Eye (tissue), 1 donor: ENCODE measurements at places on chromosomes 16 and 17.

- no peak for DNase-seq
Measured at GRCh38 chr16:4514606-4515005, 24.0 kb downstream of the CDIP1 start.

DNA sequence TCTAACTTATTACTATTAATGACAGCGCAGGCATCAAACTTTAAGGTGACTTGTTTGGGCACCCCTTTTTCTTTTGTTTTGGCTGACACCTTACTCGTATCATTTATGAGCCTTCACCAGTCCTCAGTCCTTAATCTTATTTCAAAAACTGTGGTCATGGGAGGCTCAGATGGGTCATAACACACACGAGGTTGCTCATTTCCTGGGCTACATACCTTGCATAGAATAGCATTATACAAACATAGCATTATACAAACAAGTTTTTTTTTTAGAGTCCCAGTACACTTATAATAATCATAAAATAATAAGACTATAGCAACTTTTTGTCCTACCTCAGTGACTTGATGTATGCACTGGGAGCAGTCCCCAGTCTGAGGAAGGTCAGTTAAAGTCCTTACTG lies 11.2 kb upstream of the ACSF2 start:
- DNase-seq: no peak

GRCh38 chr17:7834957-7835813 lies 1.2 kb downstream of the KDM6B start:
- DNase-seq: peak; percentile 99

GRCh38 chr17:5854871-5855554 lies 215.2 kb upstream of the WSCD1 start:
- no peak for DNase-seq

DNA sequence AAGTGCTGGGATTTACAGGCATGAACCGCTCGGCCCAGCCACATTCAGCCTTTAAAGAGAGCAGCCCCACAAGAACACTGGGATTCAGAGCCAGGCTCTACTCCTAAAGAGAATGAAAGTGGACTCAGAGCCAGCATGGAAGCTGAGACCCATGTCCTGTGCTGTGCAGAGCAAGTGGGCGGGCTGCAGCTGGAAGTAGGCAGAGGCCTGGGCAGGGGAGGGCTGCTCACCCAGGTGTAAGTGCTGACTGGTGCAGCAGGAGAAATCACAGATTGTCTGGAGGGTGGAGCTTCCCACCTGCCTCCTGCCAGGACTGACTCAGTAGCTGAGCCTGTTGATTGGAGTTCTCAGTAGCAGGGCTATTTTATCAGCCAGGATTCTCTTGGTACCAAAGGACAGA lies 178.7 kb downstream of the KATNIP start:
- no peak for DNase-seq

DNA sequence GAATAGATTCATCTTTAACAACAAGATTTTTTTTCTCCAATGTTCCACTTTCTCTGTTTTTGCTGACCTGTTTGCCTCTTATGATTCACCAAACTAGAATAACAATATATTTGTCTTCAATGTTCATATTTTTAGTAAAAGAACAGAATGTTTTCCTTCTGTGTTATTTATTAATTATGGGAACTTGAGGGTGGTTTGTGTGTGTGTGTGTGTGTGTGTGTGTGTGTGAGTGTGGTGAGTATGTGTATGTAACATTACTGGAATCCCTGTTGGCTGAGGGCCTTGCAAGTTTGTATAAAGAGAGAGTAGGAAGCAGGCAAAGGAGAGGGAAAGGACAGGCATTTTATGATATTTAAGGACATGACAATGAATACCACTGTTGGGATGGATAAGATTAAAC lies 13.8 kb downstream of the STXBP4 start:
- no peak for DNase-seq

- DNase-seq: no peak
Measured at GRCh38 chr16:30743716-30744115, 4.5 kb upstream of the PHKG2 start.

GRCh38 chr17:80855948-80856862 lies 135.4 kb upstream of the CHMP6 start:
- DNase-seq: no peak

DNA sequence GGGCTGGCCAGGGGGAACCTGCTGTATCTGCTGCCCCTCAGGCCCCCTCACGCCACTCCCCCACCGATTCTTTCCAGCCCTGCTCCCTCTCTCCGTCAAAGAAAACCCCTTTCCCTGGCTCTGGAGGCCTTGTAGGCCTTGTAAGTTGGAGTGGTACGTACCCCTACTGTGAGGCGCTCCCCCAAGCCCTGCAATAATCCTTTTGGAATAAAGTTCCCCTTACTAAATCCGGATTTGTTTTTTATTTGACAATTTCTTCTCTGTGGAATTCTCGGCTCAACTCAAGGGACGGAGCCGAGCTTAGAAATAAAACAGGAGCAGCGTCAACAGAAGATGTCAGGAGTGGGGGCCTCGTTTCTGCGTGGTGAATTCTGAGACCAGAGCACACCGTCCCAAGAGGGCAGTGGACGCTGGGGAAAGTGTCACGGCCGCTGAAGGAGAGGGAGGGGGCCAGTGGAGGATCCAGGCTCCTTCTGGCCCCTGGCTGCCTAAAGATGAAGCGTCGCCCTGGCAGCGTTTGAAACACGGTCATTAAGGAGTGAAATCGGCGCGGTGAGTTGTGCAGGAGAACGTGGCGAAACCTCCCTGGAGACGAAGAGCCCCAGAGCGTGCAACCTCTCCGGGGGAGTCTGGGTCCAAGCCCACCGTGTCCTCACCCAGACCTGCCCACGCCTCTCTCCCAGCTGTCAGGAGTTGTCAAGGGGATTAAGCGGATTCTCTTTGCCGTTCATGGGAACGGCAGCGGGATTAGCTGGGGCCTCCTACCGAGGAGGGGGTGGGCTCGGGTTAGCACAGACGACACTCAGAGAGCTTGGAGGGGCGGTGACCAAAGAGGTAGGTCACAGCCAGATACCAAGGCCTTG lies 47.0 kb downstream of the SLC7A5 start:
- DNase-seq: peak; percentile 91

- no peak for DNase-seq
Measured at GRCh38 chr16:26816885-26817571, 249.7 kb upstream of the C16orf82 start.

DNA sequence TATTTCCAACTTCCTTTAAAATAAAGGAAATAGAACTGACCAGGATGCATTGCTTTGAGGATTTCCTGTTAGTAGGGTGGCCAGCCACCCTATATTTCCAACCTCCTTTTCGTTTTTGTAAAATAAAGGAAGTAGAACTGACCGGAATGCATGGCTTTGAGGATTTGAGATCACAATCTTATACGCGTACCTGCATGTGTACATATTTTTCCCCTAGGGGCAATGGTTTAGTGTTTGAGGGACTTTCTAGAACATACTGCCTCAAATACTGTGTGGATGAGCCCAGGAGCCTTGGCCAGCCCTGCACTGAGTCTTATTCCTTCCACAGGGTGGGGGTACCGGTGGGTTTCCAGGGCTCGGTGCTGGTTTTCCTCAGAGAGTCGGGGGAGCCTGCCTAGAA lies 25.6 kb downstream of the MAPK8IP3 start:
- DNase-seq: no peak

- DNase-seq: no peak
Measured at GRCh38 chr17:9363440-9364350, 211.9 kb downstream of the STX8 start.

GRCh38 chr16:13391337-13391736 lies 489.9 kb downstream of the SHISA9 start:
- DNase-seq: no peak

DNA sequence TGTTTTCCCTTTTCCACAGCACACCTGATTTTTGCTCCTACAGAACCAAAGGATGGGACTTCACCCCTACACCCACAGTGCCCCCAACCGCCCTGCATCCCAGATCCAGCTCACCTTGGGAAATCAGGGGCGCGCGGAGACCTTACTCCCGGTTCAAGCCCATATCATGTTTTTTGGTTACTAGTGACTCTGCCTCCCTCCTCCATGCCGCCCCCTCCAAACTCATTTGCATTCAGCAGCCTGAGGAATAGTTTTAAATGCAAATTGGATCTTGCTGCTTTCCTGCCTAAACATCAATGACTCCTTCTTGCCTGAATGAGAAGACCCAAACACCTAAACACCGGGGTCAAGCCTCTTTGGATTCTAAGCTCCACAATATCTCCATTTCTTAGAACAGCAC lies 331.8 kb downstream of the TMEM114 start:
- no peak for DNase-seq

GRCh38 chr16:50530277-50531236 lies 17.6 kb upstream of the NKD1 start:
- no peak for DNase-seq

DNA sequence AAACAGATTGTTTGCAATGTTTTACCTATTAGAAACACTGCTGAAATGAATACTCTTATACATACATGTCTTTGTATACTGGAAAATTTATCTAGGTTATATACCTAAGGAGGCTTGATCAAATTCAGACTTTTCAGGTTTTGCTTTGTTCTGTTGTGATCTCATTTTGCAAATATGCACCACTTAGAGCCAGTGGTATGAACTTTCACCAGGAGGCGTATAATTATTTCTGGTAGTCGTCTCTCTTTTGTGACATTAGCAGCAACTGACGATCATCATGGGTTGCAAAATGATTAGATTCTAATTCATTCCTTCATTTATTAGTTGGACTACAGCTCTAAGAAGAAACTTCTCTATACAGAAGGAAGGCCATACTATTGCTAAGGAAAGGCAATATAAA lies 26.9 kb downstream of the AP1G1 start:
- no peak for DNase-seq

DNA sequence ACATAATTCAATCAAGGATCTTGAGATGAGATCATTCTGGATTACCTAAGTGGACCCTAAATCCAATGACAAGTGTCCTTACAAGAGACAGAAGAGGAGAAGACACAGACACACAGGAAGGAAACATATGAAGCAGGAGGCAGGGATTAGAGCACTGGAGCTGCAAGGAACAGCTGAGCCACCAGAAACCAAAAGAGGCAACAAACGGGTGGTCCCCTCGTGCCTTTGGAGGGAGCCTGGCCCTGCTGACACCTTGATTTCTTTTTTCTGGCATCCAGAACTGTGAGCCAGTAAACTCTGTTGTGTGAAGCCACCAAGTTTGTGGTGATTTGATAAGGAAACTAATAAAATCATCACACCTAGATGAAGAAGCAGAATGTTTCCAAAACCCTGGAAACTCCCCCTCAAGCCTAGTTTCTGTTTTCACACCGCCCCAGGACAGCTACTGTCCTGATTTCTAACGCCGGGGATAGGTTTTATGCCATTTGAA lies 115.2 kb downstream of the PITPNC1 start:
- no peak for DNase-seq

- no peak for DNase-seq
Measured at GRCh38 chr17:41451154-41451728, 10.5 kb upstream of the KRT38 start.

- DNase-seq: no peak
Measured at GRCh38 chr16:12674071-12674470, 129.6 kb downstream of the CPPED1 start.

DNA sequence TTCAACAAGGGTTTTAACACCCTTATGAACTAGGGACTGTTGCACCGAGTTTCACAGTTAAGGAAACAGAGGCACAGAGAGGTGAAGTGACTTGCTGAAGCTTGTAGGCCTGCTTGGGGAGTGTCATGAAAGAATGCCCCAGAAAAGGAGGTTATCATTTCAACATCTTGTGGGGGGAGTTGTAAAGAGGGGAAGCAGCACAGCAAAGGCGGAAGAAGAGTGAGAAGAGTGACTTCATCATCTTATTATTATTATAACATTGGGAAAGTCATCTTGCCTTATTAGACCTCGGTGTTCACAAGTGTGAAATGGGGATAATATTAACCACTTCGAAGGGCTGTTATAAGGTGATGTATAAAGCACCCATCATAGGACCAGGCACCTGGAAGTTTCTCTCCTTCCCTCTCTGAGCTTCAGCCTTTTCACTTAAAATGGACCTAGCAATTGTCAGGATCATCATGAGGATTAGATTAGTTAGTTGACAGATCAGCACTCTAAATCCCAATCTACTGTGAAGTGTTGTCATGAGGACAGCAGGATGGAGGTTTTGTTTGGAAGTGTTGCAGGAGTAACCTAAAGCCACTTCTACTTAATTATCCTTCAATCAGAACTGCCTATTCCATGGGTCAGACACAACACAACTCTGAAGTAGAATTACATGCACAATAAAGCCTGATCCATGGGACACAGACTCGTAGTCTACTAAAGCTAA lies 2.3 kb downstream of the CCL4 start:
- no peak for DNase-seq

- DNase-seq: no peak
Measured at GRCh38 chr17:1552932-1553331, 9.7 kb downstream of the PITPNA start.

GRCh38 chr17:35514564-35514963 lies 22.9 kb downstream of the SLFN12L start:
- DNase-seq: no peak

- DNase-seq: peak; percentile 65
Measured at GRCh38 chr16:1300664-1301476, 8.6 kb upstream of the UBE2I start.

- DNase-seq: no peak
Measured at GRCh38 chr17:67283731-67284516, 38.9 kb upstream of the HELZ start.

GRCh38 chr16:74942566-74942965 lies 42.4 kb downstream of the WDR59 start:
- no peak for DNase-seq

- DNase-seq: no peak
Measured at GRCh38 chr16:9261376-9261775, 169.9 kb downstream of the HAPSTR1 start.

GRCh38 chr16:83720981-83721380 lies 86.8 kb upstream of the HSBP1 start:
- no peak for DNase-seq
